ENCODE measurements at places on chromosomes 12 and 14. TPM values are rescaled to one million over a fixed set of nuclear protein-coding genes. Genes with fewer than 3 reads are reported as not detected.
A peak's percentile ranks its signal among the peaks of the same experiment; 100 is the strongest.

Gene FLVCR2
- 3.0 TPM for total RNA-seq

Gene FBLN5
- total RNA-seq: 1.0 TPM

- DNase-seq: no peak
Measured at GRCh38 chr12:111367661-111368221, 1.2 kb downstream of the PHETA1 start.

DNA sequence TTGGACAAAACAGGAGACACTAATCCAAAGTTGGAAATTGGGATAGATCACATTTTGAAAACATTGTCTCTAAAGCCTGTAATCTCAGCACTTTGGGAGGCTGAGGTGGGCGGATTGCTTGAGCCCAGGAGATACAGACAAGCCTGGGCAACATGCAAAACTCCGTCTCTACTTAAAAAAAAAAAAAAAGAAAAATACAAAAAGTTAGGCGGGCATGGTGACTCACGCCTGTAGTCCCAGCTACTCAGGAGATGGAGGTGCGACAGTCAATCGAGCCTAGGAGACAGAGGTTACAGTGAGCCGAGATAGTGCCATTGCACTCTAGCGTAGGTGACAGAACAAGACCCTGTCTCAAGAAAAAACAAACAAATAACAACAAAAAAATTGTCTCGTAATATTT is 152.1 kb downstream of the MGAT4C start:
- DNase-seq: no peak

DNA sequence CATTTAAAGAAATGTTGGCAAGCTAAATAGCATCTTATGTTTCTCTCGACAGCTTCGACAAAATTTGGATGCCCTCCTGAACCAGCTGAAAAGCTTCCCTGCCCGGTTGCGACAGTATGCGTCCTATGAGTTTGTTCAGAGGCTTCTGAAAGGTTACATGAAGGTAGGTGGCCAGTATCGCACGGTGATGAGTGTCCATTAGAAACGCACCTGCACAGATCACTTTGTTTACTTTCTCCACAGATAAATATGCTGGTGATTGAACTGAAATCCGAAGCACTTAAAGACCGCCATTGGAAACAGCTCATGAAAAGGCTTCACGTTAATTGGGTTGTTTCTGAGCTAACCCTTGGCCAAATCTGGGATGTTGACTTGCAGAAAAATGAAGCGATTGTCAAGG is 36.5 kb downstream of the DYNC1H1 start:
- DNase-seq: no peak

Gene KRT75
- total RNA-seq: not detected

Gene SIX4
- 6.1 TPM for total RNA-seq

DNA sequence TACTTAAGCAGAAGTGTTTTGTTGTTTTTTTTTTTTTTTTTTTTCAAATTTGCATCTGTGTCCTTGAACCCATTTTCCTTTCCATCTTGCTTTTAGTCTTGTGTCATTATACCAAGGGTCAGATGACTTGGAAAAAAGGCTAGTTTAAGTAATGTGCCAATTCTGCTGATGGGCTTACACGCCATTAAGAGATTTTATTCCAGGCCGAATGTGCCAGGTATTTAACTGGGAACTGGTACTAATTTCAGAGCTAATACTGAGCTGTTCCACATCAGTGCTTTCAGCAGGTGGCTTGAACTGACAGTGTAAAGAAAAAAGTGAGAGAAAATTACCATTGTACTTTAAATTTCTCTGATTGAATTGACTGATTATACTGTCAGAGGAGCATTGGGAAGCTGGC is 224.9 kb downstream of the NPAS3 start:
- no peak for DNase-seq

GRCh38 chr12:124558313-124558712 is 9.1 kb downstream of the NCOR2 start:
- no peak for DNase-seq

Gene AGAP2
- total RNA-seq: 3.9 TPM

GRCh38 chr12:68480526-68480925 is 130.2 kb upstream of the RAP1B start:
- DNase-seq: no peak

DNA sequence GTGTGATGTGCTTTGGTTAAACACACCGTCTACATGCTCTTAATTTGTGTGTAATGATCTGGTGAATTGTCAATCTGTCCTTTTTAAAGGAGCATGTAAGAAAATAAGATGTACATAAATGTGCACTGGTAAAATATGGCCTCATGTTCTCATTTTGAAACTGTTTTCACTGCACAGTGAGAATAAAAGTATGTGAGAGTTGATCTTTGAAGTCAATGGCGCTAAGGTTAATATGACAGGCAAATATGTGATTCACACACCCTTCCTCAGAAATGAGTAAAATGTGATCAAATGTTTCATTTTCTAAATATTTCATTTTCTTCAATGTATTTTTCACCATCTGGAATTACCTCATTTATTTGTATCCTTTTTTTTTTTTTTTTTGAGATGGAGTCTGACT is 8.3 kb upstream of the RNU6-7 start:
- no peak for DNase-seq

GRCh38 chr14:99344051-99344758 is 72.2 kb upstream of the BCL11B start:
- DNase-seq: no peak

DNA sequence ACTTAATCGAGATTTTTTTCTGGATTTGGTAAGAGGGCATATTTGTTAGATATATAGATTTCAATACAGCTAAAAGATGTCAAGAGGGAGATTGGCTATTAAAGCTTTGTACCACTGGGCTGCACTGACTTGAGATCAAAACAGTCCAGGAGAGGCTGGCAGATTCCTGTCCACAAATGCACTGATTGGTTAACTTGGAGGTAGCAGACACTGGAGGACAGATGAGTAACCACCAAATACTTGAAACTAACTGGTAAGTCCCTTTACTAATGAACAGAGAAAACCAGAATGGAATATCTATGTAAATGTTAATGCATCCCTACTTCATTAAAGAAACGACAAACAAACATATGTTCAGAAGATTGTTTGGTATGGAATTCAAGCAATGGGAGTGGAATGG is 416.6 kb downstream of the LRIG3 start:
- no peak for DNase-seq

Gene SLCO1C1
- 0.36 TPM for total RNA-seq

- no peak for DNase-seq
Measured at GRCh38 chr14:71383510-71383909, 476.3 kb downstream of the PCNX1 start.

DNA sequence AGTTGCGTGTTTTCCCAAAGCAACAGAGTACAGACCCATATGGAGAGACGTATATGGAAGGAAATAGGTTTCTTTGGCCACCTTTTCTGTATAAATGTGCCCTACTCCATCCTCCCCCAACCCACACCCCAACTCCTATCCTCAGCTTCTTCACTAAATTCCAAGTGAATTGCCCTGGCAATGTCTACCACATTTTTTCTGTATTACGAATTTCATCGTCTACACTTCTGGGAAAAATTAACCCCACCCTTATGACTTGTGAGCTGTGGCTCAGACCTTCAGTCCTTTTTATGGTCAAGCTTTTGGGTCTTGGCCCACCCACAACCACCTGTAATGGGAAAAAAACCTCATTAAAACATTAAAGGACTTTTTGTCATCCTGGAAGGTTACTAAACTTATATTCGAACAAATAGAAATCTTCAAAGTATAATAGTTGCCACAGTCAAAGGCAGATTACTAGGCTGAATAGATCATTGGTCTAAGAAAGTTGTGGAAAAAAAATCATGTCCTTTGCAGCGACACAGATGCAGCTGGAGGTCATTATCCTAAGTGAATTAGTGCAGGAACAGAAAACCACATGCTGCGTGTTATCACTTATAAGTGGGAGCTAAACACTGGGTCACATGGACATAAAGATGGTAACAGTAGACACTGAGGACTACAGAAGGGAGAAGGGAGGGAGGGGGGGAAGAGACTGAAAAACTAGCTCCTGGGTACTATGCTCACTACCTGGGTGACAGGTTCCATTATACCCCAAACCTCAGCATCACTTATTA is 15.7 kb upstream of the NFKBIA start:
- no peak for DNase-seq

DNA sequence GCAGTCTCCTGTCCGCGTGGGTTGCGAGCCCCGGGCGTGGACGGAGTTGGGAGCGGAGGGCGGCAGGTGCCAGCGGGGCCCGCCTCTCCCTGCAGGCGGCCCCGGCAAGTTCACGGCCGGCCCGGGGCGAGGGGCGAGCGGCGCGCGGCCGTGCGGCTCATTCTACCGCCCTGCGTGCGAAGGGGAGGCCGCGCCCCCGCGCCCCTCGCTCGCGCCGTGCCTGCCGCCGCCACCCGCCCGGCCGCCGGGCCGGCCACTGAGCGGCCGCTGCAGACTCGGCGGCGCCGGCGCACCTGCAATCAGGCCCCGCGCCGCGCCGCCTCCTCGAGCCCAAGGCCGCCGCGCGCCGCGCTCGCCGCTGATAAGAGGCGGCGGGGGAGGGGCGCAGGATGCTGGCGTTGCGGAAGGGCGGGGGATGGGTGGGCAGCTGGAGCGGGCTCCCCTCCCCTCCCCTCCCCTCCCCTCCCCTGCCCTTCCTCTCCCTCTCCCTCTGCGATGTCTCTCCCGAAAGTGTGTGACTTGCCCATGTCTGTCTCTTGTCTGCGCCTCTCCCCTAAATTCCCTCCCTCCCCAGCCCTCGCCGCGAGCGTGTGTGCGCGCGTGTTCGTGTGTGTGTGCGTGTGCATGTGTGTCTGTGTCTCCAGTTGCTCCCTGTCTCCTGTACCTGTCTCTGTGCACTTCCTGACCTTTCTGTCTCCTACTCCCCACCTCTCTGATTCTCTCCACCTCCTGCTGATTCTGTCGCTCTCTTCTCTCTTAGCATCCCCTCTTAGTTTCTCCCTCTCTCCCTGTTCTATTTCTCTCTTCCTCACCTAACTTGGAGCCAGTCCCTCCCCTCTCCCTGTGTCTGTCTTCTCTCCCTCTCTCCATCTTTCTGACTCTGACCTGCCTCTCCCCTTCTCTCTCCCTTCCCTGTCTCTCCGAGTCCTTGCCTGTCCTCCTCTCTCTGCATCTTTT is 768.1 kb upstream of the TBX3 start:
- peak; percentile 34 for DNase-seq

- DNase-seq: no peak
Measured at GRCh38 chr14:53953828-53954550, 2.6 kb downstream of the BMP4 start.

Gene LAG3
- 4.7 TPM for total RNA-seq

GRCh38 chr12:122107261-122107660 is 28.7 kb downstream of the MLXIP start:
- no peak for DNase-seq

GRCh38 chr14:67963960-67964812 is 144.6 kb downstream of the RAD51B start:
- DNase-seq: no peak

Gene TSPAN8
- not detected for total RNA-seq

Gene TAS2R31
- 2.1 TPM for total RNA-seq

Gene IQSEC3
- total RNA-seq: 1.1 TPM

DNA sequence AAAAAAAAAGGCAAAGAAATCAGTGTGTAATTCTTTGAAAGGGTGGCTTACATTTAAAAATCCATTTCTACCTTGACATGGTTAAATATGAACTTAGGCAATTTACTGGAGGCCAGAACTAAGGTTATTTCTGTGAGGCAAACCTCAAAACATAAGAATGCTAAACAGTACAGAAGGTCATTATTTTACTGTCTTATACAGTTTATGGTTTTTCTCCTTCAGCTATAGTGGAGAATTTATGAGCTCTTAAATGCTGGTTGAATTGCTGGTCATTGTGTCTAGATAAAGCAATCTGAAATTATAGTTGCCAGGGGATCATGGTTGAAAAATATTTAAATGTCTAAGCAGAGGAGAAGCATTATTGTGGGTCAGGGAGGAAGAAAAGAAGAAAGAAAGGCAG is 70.5 kb downstream of the TRIM9 start:
- no peak for DNase-seq

GRCh38 chr14:58166005-58166983 is 14.3 kb upstream of the ARMH4 start:
- DNase-seq: peak; percentile 92

GRCh38 chr12:10408842-10409241 is 715 bp downstream of the KLRC4 start:
- no peak for DNase-seq

- DNase-seq: no peak
Measured at GRCh38 chr14:64421166-64421565, 33.0 kb downstream of the MTHFD1 start.

Gene PNP
- 35.1 TPM for total RNA-seq

Gene PPP1R3E
- total RNA-seq: 13.6 TPM

DNA sequence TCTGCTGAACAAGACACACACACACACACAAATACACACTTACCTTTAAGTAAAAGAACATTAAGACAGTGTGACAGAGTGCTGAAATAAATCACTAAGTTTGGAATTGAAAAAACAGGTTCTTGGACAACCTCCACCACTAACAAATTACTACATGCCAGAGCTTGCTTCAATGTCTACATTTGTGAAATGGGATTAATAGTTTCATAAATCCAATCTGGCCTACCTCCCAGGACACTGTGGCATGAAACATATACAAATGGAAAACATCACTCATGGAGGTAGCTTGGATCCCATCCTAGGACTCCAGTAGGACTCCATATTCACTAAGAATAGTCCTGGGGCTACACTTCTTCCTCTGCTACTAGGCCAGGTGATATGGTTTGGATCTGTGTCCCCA is 8.2 kb upstream of the CCDC60 start:
- no peak for DNase-seq

Gene WNT1
- 1.2 TPM for total RNA-seq

Gene SPX
- total RNA-seq: 0.19 TPM

Data from neural crest cell (in vitro differentiated cells).